ENCODE measurements at places on chromosomes 5 and 9.
A peak's percentile ranks its signal among the peaks of the same experiment; 100 is the strongest.

DNA sequence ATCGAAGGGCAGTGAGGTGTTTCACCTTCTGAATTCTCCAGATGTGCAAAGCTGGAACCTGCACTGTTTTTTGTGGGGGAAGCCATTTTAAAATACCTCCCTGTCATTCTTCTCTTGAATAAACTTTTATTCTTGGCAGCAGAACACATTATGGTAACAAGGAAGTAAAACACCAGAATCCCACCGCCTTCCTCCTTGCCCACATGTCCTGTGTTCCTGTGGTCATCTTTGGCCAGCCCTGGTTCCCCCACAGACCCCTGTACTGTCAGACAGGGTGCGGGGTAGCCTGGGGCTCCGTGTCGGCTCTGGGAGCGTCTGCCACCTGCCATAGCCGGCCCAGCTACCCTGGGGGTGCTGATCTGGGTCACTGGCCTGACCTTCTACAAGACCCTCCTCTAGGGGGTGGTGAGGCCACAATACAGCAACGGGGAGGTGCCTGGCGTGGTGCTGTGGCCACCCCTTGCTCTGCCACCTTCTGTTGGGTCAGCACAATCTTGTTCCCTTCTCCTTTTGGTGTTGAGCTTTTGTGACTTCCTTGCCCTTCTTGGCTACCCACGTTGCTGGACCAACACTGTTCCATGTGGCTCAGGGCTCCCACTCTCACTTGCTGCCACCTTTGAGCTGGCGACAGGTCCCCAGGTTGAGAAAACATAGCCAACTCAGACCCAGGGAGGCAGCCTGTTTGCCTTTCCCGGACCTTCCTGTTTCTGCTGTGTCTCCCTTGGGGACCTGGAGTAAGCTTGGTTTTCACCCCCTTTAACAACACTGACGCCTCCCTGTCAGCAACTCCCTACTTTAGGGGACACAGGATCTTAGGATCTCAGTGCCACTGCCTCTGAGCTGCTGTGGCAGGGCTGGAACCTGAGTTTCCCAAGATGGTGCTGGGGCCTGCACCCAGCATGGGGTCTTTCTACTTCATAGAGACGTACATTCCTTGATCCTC is 4.8 kb downstream of the WNK2 start:
- DNase-seq: no peak

DNA sequence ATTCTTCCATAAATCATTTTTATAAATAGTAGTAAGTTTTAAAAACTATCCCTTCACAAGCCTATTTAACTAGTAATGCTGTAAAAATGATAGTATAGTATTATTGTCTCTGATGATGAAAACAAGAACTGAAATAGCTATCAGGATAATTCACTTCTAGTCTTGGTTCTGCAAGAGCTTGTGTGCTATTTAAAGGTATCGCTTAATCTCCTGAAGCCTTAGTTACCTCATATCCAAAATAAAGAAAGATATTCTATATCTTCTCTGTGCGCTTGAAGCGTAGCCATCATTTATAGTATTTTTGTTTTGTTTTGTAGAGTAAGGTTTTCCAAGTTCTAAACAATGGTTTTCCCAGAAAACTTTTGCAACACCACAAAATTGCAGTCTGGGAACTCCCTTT is 180.1 kb downstream of the TMC1 start:
- DNase-seq: no peak

- no peak for DNase-seq
Measured at GRCh38 chr9:134626069-134626423, 15.6 kb upstream of the COL5A1 start.

GRCh38 chr9:111298731-111299598 is 31.1 kb downstream of the OR2K2 start:
- no peak for DNase-seq

GRCh38 chr5:30561771-30562170 is 631.7 kb upstream of the CDH6 start:
- DNase-seq: no peak

- no peak for DNase-seq
Measured at GRCh38 chr9:27131731-27132130, 22.7 kb downstream of the TEK start.

DNA sequence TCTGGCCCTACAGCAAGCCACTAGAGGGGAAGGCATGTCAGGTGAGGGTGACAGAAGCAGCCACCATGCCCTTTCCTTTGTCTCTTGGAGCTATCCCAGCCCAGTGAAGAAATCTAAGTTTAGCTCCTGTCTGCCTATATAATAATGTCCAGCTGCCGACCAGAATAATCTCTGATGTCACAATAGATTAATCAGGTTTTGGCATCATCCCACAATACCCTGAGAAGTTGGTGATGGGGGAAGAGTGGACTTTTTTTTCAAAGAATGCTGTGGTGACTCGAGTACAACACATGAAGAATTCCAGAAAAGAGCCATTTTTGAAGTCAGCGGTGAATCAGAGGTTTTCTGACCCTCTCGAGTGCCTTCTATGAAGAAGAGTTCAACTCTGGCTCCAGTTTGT is 1.7 kb upstream of the TSLP start:
- no peak for DNase-seq

DNA sequence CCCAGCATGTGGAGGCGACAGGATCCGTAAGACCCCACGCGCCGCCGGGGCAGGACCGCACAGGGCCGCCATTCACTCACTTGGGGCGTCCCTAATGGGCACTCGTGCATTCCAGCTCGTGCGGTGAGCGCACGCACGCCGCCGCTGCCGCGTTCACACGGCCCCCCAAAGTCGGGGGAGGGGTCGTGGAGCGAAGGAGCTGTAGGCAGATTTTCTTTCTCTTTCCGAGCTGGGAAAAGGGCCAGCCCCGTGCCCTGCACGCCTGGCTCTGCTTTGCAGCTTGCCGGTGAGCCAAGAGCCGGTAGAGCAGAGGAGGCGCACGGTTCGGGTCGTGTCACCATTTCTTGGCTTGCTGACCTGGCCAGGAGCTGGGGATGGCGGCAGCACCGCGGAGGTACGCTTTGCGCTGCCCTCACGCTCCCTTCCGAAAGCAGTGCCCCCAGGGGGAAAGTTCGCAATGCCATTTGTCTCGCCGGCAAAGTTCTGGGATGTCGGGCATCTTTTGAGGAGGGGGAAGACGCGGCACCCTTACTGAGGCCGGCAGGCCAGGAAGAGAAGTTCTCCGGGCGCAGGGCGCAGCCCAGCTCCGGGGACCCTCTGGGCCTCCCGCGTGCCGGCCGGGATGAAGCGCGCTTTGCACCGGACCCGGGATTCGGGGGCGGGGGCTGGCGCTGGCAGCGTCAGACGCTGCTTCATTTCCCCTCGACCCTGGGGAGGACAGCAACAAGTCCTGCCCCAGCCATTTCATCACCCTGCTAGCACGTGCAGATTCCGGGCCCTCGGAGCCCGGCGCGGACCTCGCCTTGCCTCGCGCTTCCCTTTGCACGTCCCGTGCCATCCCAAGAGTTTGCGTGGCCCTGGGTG is 898 bp downstream of the STC2 start:
- DNase-seq: peak; percentile 49

- no peak for DNase-seq
Measured at GRCh38 chr5:53448851-53449250, 31.6 kb upstream of the FST start.

Measured in HuH-7.5 (cell line).